ENCODE measurements at places on chromosomes 1 and 21.

DNA sequence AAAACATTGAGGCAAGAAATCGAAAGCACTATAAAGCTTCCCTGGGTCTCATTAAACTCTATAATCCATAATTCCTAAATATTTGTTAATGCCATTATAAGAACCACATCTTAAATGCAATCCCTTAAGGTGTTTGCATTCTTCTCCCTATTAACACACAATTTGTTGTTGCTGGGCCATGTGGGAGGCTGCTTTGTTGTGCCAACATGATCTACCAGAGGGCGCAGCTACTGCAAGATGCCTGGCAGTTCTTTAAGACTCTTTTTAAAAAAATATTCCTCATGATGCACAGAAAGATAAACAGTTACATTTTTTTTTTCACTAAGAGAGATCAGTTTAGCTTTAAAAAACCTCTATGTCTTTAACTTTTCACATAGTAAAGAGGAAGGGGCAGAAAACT is 39.0 kb upstream of the BCAS2 start:
- no peak for DNase-seq

DNA sequence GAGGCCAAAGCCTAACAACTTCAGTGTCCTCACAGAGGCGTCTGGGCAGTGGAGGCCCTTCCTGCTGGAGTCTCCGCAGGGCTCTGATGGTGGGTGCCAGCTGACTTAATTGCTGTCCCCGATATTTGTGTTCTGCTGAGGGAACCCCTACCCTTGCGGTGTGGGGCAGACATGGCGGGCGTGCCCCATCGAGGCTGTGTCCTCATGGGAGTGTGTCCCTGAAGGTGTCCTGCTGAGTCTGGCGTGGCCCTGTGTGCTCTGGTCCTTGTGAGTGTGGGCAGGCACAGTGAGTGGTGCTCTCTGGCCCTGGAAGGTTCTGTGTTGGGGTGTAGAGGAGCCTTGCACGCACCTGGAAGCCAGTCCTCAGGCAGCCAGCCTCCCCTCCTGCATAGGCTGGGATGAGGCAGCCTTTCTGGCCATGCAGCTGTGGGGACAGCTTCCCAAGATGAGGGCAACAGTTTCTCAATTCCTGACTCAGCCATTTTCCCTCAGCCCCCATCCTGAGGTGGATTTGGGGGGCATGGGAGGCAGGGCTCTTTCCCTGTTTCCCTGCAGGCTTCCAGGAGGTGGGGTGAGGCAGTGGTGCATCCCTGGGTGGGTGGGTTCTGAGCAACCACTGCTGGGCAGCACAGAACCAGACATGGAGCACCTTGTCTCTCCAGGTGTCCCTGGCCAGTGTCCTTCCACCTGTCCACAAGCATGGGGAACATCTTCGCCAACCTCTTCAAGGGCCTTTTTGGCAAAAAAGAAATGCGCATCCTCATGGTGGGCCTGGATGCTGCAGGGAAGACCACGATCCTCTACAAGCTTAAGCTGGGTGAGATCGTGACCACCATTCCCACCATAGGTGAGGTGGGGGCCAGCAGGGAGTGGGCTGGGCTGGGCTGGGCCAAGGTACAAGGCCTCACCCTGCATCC is 6.5 kb downstream of the C1orf35 start:
- no peak for DNase-seq

GRCh38 chr1:198747127-198747526 is 108.3 kb downstream of the PTPRC start:
- DNase-seq = no peak

DNA sequence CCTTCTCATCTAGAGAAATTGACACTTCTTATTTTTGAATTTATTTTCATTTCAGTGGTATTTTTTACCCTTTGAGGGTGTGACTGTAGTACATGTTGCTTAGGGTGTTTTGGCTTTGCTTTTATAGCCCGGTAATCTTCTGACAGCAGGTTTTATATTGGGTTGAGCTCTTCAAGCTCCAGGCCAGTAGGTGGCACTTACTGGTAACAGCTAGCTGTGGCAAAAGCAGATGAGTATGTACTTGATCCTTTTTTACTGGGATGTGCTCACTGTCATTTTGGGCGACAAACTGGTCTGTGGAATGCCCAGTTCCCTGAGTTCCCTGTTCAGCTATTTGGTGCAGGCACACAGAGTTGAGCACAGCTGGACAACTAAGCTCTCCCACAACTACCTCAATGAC is 916.2 kb upstream of the B3GALT2 start:
- no peak for DNase-seq

GRCh38 chr1:196306421-196306820 is 301.8 kb downstream of the KCNT2 start:
- no peak for DNase-seq

GRCh38 chr1:41109310-41110197 is 88.0 kb upstream of the SLFNL1 start:
- peak; percentile 11 for DNase-seq

DNA sequence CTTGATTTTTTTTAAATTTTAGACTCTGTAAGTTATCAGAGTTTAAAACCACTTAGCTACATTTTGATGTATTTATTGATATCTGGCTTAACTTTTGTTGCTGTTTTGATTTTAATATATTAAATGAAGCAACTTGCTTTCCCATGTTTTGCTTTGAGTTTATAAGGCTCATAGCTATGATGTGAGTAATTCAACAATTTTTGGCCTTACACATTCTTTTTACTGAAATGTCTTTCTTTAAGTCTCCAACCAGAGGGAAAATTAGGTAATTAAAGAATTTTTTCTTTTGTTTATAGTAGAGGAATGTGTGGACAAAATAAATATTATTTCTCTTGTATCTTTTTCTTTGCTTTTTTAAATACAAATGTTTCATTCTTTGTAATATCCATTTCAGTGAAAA is 258.3 kb upstream of the ADAMTS5 start:
- DNase-seq = no peak

GRCh38 chr1:13792419-13792818 is 92.4 kb downstream of the PRDM2 start:
- no peak for DNase-seq

DNA sequence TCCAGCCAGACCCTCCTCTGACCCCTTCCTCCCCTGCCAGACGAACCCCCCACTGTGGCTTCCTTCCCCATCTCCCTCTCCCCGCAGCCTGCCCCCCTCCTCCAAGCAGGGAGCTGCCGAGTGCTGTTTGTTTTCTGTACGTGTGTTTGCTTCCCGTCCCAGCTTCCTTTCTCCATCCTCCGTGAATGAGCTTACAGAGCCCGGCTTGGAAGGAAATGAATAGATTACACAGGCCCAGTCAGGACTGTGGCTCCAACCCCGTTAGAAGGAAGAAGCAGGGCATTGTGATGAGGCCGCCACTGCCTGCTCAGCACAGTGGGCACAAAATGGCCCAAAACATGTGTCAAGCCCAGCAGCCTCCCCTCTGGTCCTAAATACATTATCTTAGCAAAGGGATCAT is 123.2 kb downstream of the IGSF21 start:
- no peak for DNase-seq

- DNase-seq = no peak
Measured at GRCh38 chr1:244414543-244414942, 37.2 kb downstream of the ADSS2 start.

DNA sequence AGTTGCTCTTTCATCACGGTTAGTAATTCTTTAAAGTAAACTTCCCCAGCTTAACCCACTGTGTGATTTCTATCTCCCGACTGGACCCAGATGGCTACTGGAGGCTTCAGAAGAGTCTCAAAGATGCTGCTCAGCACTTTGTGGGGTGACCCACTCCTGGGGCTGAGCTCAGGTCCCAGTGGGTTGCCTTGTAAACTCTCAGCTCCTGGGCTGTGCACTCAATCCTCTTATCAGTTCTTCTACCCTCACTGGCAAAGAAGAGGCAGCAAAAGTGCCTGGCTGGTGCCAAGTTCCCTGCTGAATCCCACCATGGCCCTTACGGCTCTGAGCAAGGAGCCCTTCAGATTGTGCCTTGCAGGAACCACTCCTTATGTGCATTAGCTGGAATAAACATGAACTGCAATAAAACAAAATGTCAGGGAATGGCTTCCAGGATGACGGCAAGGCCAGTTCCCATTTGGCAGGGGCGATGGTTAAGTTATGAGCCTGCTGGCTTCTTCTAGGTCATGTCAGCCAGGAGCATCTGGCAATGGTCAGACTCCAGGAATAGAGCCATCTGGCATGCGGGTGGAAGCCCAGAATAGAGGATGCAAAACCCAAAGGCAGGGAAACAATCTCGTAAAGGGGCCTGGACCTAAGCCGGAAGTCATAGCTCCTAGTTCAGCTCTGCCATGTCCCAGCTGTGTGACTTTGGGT is 6.8 kb downstream of the MYOC start:
- DNase-seq = peak; percentile 16

DNA sequence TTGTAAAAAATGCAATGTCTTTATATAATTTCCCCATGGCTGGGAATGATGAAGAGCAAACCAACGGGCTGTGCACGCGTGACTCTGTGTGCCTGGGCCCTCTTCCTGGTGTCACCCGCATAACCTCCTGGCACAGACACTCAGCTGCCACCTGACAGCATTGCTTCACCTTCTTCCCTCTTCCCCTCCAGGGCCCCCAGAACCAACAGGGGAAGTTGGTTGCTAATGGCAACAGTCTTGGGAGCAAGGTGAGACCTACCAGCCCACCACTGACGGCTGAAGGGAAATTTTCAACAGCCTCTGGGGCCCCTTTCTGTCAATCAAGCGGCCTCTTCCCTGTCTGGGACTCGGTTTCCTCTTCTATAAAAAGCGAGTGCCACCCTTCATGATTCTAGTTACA is 33.2 kb downstream of the SSBP3 start:
- DNase-seq = no peak

GRCh38 chr1:89085781-89086180 is 20.8 kb upstream of the GBP1 start:
- peak; percentile 49 for DNase-seq

DNA sequence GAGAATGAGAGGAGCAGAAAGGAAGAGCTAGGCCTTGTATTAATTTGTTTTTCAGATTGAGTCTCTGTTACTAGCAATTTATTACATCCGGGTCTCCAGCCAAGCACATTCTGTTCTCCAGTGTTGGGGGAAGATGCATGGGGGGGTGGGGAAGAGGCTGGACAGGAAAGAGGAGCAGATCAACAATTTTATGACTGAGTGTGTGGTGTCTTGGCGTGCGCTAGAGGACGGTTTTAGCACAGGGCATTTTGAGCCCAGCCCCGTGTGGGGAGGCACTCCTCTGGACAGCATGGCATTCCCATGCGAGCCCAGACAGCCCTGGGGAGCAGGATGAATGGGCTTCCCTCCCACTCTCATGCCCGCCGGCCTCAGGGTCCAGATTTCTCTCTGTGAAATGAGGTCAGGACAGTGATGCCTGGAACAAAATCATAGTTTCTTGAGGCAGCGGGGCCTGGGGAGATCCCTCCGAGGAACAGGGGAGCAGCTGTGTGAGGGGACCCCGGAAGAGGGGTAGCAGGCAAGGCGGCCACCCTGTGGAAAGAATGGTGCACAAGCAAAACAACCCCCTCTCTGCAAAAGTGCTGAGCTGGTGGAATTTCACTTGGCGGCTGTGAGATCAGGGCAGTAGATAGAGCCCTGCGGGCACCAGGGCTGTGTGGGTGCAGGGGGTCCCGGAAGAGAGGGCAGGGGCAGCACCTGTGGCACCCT is 16.3 kb downstream of the SOX13 start:
- no peak for DNase-seq

DNA sequence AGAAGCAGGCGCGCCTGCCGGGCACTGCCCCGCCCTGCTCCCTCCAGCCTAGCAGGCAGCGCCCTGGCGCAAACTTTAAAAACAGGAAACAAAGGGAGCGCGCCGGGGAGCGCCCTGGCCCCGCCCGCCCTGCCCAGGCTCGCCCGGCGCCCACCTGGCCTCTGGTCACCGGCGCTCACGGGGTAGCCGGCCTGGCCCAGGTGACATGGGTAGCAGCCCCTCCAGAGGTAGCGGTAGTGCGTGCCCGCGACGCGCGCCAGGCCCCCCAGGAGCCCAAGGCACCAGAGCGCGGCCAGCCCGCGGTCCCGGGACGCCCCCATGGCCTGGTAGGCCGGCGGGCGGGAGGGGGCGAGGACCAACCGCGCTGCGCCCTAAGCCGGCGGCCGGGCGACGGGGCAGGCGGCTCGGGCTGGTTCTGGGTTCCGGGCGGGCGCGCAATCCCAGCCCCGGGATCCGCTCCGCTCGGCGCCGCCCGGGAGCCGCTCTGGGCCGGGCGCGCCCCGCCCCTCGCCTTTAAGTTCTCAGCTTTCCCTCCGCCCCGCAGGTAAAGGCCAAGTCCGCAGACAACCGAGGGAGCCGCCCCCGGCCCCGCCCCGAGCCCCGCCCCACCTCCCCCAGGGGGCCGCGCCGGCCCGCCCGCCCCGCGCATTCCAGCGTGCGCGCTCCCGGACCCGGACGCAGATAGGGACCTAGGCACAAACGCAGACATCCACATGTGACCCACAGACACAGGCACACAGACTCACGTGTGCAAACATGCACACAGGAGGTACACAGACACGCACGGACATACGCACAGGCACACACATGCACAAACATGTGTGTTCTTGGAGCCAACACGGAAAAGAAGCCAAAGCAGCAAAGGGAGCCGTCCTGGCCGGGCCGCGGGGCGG is 76.7 kb downstream of the ARHGEF16 start:
- DNase-seq = peak; percentile 35

DNA sequence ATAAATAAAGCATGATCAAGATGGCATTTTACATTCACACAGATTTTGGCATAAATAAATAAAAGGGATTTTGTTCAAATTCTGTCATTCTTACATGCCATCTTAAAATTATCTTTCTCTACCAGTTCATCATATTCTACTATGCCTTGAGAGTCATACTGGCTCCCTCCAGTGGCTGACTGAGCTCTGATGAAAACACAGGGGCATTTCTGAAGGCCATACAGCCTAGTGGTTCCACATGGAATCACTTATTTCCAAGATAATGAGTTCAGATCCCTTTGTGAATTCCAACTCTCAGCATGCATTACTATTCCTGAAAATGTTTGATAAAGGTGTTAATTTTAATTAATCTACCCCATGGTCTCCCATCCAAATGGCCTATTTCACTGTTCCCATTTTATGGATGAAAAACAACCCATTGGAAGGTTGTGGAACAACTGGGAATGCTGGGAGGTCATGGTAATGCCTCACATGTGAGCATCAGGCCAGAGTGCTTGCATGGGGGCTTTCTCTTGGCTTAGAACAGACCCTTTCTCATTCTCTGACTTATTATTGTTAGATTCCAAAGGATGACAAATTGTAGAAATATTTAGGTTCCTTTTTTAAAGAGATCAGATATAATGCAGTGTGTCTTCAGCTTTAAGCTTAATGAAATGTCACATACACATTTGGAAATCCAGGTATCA is 622.4 kb upstream of the PKN2 start:
- peak; percentile 63 for DNase-seq

GRCh38 chr1:21944733-21945073 is 7.6 kb upstream of the HSPG2 start:
- DNase-seq = no peak

DNA sequence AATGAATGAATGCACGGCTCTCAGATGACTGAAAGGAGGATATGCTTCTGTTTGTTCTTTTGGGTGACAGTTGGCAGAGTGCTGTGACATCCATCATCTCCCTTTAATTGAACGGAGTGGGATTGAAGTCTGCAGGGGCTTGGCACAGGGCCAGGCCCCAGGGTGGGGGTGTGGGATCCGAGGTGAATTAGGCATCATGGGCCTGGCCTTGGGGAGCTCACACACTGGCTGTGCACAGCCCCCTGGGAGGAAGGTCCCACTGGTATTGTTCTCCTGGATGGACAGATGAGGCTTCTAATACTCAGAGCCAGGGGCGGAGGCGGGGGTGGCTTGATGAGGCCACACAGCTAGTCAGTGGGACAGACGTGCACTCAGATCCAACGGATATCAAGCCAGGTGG is 19.3 kb downstream of the EPHB2 start:
- DNase-seq = peak; percentile 64

- no peak for DNase-seq
Measured at GRCh38 chr1:55870106-55870505, 654.9 kb upstream of the USP24 start.

GRCh38 chr1:91697416-91697815 is 188.5 kb downstream of the TGFBR3 start:
- DNase-seq = no peak

Measured in BE2C (cell line).